ENCODE measurements at places on chromosomes 3 and 15. TPM values are rescaled to one million over a fixed set of nuclear protein-coding genes. Genes with fewer than 3 reads are reported as not detected.

- H3K4me3 ChIP-seq, result no peak overlapping the region
- H3K27ac ChIP-seq, result no peak overlapping the region
- DNase-seq, result no peak
- no peaks in the 10 kb centered on the region for H3K27me3 ChIP-seq
These were observed 28.5 kb downstream of the TBC1D23 start for GRCh38 chr3:100289339-100289738.

- no peaks in the 10 kb centered on the region for H3K27me3 ChIP-seq
- no peak overlapping the region for H3K4me3 ChIP-seq
- DNase-seq, result peak; percentile 32
These were observed 54.3 kb upstream of the SMAD3 start for GRCh38 chr15:67010898-67011616.

The UTS2B gene
- not detected for total RNA-seq

DNA sequence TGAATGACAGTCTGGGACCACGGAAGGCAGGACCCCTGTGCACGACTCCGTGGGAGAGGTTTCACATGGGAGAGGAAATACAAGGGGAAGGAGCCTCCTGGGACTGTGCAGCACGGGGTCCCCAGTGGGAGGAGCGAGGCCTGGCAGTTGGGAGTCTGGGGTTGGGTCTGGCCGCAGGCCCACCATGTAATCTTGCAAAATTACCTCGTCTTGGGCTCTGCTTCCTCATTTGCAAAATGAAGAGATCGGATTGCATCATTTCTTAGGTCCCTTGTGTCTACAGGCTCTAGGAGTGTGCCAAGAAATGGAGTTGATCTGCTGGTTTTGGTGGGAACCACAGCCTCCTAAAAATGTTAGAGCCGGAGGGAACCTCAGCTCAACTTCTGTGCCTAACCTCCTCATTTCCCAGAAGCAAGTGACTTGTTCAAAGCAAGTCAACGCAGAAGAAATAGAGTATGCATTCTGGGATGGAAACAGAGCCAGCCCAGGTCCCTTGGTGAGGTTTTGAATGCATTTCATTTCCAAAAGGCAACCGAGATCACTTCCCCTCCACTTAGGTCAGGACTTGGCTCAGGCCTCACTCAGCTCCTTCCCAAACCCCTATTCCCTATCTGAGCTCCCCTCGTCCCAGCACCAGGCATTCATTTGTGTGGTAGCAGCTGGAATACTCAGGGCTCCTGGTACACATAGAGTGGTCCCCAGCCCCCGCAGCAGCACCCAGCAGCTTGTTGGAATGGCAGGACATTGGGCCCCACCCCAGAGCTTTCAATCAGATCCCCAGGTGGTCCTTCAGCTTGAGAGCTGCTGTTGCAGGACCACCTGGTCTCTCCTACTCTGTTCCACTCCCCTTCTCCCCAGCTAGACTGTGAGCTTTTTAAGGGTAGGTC lies 267.7 kb downstream of the XXYLT1 start:
- no peaks in the 10 kb centered on the region for H3K27me3 ChIP-seq
- H3K4me1 ChIP-seq, result peaks cover 19% of the 10 kb centered on the region
- H3K36me3 ChIP-seq, result no peaks in the 10 kb centered on the region
- H3K27ac ChIP-seq, result no peak overlapping the region
- peak overlapping the region; percentile 14 for H3K4me3 ChIP-seq

DNA sequence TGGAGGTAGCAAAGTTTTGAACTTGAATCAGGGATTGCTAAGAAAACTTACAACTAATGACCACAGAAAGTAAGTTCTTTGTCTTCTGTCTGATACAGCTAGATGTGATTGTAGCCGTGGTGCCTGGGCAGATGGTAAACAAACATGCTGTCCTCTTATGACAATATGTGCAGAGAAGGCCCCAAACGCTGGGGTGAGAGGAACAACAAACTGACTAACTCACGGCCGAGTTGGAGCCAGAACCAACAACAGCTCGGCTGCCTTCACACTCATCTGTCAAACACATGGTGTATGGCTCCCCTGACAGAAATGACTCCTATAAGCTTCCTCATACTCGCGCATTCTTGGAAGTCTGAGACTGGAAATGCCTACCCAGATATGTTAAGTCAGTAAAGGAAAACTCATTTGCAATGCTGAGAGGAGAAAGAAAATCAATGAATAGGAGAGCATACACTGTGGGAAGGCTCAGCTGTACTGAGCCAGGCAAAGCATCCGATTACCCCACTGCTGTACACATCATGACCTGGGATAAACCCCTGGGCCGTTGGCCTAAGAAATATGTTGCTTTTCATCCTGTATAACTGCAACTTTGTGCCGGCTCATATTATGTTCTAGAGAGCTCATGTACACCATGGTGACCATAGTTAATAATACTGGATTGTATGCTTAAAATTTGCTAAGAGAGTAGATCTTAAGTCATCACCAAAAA lies 5.7 kb downstream of the THBS1 start:
- H3K27ac ChIP-seq, result no peak overlapping the region
- no peaks in the 10 kb centered on the region for H3K4me1 ChIP-seq
- no peaks in the 10 kb centered on the region for H3K36me3 ChIP-seq
- no peak overlapping the region for H3K4me3 ChIP-seq
- 0 out of 2 replicates have a peak, but pooled peaks cover 2% of the 10 kb centered on the region for H3K27me3 ChIP-seq
- DNase-seq, result no peak

- H3K27me3 ChIP-seq, result no peaks in the 10 kb centered on the region
- DNase-seq, result no peak
- no peaks in the 10 kb centered on the region for H3K36me3 ChIP-seq
- H3K4me1 ChIP-seq, result no peaks in the 10 kb centered on the region
- H3K4me3 ChIP-seq, result no peak overlapping the region
- no peak overlapping the region for H3K27ac ChIP-seq
These were observed 53.6 kb upstream of the GATA2 start for GRCh38 chr3:128546646-128547045.

The SHC4 gene
- 0.22 TPM for total RNA-seq

GRCh38 chr3:94799420-94800060 lies 736.7 kb downstream of the NSUN3 start:
- no peaks in the 10 kb centered on the region for H3K4me1 ChIP-seq
- H3K27ac ChIP-seq, result no peak overlapping the region
- no peak overlapping the region for H3K4me3 ChIP-seq
- H3K36me3 ChIP-seq, result no peaks in the 10 kb centered on the region
- H3K27me3 ChIP-seq, result no peaks in the 10 kb centered on the region

DNA sequence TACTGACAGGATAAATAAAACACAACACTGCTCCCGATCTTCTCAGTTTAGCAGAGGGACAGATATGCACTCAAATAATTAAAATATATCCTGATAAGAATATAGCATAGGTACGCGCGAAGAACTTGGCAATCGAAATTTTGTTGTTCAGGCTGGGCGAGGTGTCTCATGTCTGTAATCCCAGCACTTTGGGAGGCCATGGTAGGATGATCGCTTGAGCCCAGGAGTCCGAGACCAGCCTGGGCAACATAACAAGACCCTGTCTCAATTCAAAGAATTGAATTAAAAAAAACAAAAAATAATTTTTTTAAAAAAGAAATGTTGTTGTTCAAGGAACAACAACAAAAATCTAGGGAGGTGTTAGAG lies 7.6 kb downstream of the B2M start:
- no peaks in the 10 kb centered on the region for H3K27me3 ChIP-seq
- H3K27ac ChIP-seq, result peak overlapping the region; percentile 75
- DNase-seq, result no peak
- peaks cover 48% of the 10 kb centered on the region for H3K36me3 ChIP-seq

DNA sequence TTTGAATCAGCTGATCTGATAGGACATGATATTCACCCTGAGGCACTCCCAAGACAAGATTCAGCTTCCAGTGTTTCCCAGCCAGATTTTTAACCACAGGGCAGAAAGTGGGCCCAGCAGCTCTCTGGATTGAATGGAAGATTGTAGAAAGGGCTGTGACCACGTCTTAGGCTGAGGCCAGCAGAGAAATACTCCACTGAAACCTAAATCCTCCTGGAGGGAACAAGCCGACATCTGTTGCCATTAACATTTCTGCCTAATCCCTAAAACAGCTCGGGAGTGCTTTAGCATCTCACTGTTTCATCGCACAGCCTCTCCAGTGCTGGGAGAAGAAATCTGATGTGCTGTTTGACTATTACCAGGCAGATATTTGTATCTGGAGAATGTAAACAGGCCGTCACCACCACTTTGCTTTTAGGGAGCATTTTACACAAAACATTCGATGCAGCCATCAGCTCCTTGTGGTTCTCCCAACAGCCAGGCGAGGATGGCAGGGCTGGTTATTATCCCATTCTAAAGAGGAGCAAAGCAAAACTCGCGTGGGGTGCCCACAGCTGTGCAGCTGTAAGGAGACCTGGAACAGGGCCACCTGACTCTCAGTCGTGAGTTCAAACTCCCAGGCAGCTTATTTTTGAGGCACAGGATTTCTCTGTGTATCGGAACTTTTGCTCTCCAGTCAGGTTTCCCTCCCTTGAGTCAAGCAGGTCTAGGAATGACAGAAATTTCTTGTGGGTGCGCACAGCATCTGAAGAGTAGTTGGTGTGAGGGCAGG lies 117.4 kb downstream of the LIPC start:
- H3K4me3 ChIP-seq, result no peak overlapping the region
- no peak overlapping the region for H3K27ac ChIP-seq
- DNase-seq, result no peak
- H3K27me3 ChIP-seq, result no peaks in the 10 kb centered on the region
- H3K36me3 ChIP-seq, result no peaks in the 10 kb centered on the region
- H3K4me1 ChIP-seq, result no peaks in the 10 kb centered on the region

DNA sequence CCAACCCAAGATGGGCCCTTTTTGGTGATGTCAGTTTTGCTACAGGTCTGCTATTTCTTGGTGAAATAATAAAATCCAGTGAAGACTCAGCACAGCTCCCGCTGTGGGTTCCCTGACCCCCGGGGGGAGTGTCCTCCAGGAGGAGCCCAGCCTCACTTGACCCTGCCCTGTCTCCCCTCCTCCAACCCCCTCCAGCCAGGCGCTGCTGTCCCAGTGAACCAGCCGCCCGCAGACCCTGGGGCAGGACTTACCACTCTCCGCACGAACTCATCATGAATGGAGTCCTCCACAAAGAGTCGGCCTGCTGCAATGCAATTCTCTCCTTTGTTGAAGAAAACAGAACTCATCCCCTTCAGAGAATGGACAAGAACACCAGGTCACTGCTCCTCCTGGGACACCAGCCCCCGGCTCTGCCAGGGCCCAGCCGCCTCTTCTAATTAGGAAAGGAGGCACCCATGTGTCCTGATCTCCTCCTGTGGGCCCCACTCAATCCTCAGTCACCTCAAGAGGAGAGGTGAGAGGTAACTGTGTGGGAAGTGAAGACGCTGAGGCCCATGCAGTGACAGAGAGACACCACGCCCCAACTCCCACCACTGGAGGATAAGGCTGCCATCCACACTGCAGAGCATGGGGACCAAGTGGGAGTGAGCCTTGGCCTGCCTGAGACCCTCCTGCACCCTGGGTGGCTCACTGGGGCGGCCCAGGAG lies 28.8 kb upstream of the SLC41A3 start:
- DNase-seq, result no peak
- no peaks in the 10 kb centered on the region for H3K36me3 ChIP-seq
- H3K4me1 ChIP-seq, result no peaks in the 10 kb centered on the region
- H3K4me3 ChIP-seq, result no peak overlapping the region
- no peaks in the 10 kb centered on the region for H3K27me3 ChIP-seq

DNA sequence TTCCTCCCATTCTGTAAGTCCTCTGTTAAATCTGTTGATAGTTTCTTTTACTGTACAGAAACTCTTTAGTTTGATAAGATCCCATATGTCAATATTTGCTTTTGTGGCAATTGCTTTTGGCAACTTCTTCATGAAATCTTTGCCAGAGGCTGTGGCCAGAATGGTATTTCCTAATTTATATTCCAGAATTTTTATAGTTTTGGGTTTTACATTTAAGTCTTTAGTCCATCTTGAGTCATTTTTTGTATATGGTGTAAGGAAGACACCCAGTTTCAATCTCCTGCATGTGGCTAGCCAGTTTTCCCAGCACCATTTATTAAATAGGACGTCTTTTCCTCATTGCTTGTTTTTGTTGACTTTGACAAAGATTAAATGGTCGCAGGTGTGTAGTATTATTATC lies 372.4 kb upstream of the CADM2 start:
- DNase-seq, result no peak
- H3K4me3 ChIP-seq, result no peak overlapping the region
- no peaks in the 10 kb centered on the region for H3K4me1 ChIP-seq
- H3K27ac ChIP-seq, result no peak overlapping the region

The OXSR1 gene
- total RNA-seq, result 55.3 TPM

GRCh38 chr3:71046791-71047190 lies 536.7 kb downstream of the FOXP1 start:
- H3K4me3 ChIP-seq, result no peak overlapping the region
- no peak for DNase-seq
- peaks cover 70% of the 10 kb centered on the region for H3K4me1 ChIP-seq
- H3K27ac ChIP-seq, result peak overlapping the region; percentile 53

GRCh38 chr3:42195879-42196330 lies 70.1 kb downstream of the CCK start:
- peaks cover 55% of the 10 kb centered on the region for H3K4me1 ChIP-seq
- H3K4me3 ChIP-seq, result peak overlapping the region; percentile 26
- no peaks in the 10 kb centered on the region for H3K27me3 ChIP-seq
- H3K36me3 ChIP-seq, result peaks cover 43% of the 10 kb centered on the region
- H3K27ac ChIP-seq, result peak overlapping the region; percentile 77

The UROC1 gene
- not detected for total RNA-seq

DNA sequence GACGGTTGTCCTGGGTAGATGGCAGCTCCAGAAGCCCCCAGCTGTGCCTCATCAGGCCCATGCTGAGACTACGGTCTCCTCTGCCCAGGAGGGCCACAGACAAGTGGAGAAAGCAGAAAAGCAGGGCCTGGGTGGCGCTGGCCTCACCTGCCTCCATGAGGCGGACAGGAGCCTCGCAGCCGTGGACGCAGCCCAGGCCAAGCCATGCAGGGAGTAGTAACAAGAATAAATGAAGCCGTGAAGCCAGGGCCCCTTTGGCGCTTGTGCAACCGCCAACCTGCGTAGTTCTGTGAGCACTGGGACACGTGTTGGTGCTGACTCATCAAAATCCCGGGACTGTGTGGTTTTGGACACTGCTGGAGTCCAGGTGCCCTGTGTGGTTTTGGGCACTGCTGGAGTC lies 12.3 kb upstream of the MUC4 start:
- DNase-seq, result no peak
- no peak overlapping the region for H3K27ac ChIP-seq
- H3K4me3 ChIP-seq, result no peak overlapping the region
- no peaks in the 10 kb centered on the region for H3K36me3 ChIP-seq

GRCh38 chr15:47743886-47744285 lies 26.6 kb downstream of the SEMA6D start:
- no peaks in the 10 kb centered on the region for H3K36me3 ChIP-seq
- no peak overlapping the region for H3K4me3 ChIP-seq
- no peaks in the 10 kb centered on the region for H3K4me1 ChIP-seq

GRCh38 chr15:63458026-63458425 lies 46.4 kb upstream of the USP3 start:
- H3K27me3 ChIP-seq, result no peaks in the 10 kb centered on the region
- H3K4me1 ChIP-seq, result no peaks in the 10 kb centered on the region
- no peak overlapping the region for H3K4me3 ChIP-seq

- H3K27ac ChIP-seq, result no peak overlapping the region
- H3K36me3 ChIP-seq, result no peaks in the 10 kb centered on the region
- H3K27me3 ChIP-seq, result no peaks in the 10 kb centered on the region
- no peaks in the 10 kb centered on the region for H3K4me1 ChIP-seq
These were observed 292.9 kb downstream of the ZIC4 start for GRCh38 chr3:147113293-147114044.

The PLOD2 gene
- not detected for total RNA-seq

Data from Karpas-422 (cell line).